ENCODE measurements at places on chromosomes 7 and 10.

GRCh38 chr7:41110186-41110585 is 592.7 kb downstream of the INHBA start:
- no peak for DNase-seq

GRCh38 chr7:138066954-138067394 is 9.3 kb upstream of the AKR1D1 start:
- DNase-seq, result no peak

DNA sequence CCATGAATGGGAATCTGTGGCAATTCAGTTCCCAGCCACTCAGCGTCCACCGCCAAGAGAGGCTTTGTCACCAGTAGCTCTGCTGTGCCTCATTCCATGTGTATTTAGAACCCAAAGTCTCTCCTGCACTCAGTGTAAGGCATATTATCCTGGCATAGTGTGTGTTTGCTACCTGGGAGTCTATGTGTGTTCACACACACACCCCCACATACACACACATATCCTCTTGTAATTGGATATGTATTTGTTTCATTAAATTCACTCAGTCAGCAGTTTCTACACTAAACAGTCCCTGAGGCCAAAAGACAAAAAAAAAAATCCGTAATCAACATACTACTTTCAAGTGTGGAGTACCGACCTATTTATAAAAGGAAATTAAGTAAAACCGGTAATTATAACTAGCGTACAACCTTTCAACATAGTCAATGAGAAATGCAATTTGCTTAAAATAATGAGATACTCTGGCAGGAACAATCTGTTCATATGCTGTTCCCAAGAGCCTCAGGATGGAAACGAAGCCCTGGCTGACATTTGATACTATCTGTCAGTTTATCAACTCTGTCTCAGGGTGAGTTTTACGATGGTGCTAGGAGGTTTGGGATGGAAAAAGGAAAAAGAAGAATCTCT is 425.8 kb upstream of the CELF2 start:
- no peak for DNase-seq

GRCh38 chr10:89992575-89992974 is 291.2 kb downstream of the KIF20B start:
- peak; percentile 31 for DNase-seq

GRCh38 chr10:49184642-49185111 is 3.5 kb downstream of the TMEM273 start:
- no peak for DNase-seq

- DNase-seq, result no peak
Measured at GRCh38 chr7:5517057-5517456, 93.4 kb upstream of the TNRC18 start.

DNA sequence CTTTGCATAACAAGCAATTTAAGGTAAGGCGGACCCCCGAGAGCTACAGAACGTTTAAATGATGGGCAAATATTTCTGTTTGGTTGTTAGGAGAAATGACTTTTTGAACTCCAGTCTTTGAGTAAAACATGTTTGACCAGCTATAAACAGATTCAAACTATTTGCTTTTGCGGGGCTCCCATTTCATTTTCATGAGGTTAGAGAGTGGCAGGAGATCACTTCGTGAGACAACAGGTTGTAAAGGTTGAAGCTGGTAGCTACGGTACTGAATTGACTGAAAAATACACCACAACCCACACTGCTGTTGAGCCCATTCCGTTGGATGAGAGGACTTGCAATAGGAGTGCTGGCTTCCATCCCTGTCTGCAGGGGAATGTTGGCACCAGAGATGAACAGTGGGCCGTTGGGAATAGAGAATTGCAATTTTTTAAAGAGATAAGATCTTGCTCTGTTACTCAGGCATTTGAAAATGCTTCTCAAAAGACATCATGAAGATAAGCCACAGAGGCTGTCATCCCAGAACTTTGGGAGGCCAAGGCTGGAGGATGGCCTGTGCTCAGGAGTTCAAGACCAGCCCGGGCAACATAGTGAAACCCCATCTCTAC is 65.7 kb upstream of the CARD11 start:
- DNase-seq, result no peak

GRCh38 chr10:60073397-60073780 is 167.0 kb upstream of the CCDC6 start:
- no peak for DNase-seq

DNA sequence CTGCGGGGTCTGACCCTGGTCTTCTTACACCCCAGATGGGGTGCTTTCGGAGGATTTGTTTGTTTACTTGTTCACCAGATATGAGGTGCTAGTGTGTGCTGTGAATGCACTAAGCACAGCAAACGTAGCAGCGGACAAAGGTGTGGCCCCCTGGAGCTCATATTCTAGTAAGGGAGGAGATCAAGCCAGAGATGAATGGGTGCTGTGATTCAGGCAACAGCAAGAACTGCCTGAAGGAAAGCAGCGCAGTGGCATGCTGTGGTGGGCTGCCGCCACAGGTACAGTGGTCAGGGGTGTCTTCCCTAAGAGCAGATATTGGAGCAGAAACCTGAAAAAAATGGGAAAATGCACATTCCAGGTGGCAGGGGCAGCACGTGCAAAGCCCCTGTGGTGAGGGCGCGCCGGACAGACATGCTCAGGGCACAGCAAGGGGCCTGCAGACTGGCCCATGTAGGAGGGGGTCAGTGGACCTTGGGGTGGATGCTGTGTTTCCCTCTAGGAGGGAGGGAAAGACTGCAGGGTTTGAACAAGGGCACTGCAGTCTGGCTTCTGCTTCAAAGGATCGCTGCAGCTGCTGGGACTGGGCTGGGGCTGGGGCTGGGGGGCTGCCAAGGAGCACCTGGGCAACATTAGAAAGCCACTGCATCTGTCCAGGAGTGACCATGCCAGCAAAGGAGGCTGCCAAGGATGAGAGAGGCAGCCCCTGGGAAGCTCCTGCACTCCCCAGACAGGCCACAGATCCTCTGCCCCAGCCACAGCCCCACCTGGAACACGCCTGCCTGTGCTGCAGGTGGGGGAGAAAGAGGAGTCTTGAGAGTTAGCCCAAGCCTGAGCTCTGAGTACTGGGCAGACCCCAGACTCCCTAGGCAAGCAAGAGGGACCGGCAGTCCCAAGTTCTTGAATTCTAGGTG is 927 bp upstream of the DEPP1 start:
- no peak for DNase-seq

- DNase-seq, result no peak
Measured at GRCh38 chr7:79653136-79653631, 199.7 kb upstream of the MAGI2 start.

DNA sequence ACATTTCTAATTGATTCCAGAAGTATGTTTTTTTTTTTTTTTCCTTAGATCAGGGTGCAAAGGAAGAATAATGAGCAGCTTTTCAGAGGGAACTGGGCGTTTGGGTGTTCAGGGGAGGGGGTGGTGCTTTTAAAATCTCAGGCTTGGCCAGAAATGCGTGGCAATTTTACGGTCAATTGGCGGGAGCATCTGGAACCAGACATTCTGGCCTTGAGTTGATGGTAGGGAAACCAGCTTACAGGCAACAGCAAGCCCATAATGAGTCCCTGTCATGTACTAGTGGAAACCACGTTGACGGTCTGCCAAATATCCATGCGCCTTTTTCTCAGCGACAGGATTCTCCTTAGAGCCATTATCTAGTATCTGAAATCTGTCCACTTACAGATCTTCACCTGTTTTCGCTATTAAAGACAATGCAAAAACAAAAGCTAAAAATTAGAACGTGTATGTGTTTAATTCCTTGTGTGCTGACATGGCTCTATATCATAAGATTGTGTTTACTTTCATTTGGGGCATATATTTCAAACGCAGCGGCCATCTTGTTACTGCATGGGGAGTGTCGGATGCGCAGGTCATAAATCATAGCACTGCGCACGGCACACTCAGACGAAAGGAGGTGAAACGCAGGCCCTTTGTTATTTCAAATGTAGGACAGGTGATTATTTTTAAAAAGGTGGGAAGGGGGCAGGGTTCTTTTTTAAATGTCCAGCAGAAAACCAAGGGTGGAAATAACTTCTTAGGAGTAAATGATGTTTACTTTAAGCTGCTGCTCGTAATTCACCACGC is 209.2 kb downstream of the AGMO start:
- DNase-seq, result no peak

DNA sequence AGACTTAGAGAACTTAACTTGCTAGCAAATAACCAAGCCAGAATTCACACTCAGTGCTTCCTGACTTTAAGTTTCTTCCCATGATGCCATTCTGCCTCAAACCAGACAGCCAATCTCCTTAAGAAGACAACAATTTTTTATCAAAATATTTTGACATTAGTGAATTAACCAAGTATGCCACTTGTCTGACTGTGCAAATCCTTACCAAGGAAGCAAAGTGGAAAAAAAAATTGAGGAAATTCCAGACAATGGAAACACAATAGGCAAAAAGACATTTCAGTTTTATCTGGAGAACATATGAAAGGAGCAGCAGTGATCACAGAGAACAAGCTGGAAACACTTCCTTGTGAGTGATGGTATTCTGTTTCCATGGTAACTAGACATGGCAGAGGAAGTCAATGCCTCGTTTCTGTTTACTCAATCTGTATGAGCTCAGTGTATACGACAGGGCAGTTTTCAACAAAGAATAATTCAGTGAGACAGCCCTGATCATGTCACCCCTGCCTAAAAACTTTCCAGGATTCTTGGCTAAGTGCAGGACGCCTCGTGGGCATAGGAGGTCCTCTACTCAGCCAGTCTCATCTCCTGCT is 114.2 kb downstream of the DYNC1I1 start:
- DNase-seq, result peak; percentile 49

DNA sequence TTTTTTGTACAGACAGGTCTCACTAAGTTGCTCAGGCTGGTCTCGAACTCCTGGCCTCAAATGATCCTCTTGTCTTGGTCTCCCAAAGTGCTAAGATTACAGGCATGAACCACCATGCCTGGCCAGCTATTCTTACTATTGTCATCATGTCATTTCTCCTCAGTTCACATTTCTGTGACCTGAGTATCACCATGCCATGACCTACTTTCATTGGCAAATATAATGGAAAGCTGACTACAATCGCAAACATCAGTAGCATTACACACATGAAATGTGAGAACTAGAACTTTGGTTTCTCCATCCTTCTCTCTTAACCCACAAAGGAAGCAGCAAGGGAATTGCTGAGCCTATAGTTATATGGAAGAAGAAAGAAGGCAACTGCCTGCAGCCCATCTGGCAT is 26.0 kb upstream of the WIPF3 start:
- DNase-seq, result no peak

GRCh38 chr7:94436018-94436604 is 41.4 kb downstream of the COL1A2 start:
- peak; percentile 46 for DNase-seq

DNA sequence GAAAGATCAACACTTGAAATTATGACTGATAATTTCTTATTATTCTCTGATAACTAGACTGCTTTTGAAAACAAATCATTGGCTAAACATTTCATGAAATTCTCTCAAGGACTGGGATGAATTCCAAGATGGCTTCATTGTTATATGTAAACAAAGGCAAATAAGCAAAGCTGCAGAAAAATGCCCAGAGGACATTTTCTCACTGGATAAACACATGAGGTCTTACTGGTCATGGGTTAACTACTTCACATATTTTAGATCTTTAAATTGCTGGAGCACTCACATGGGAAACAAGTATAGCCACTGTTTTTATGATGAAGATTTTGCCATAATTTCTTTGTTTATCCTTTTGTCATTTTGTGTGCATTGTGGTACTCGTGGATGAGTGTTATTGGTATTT is 239.1 kb downstream of the PHF14 start:
- no peak for DNase-seq

- DNase-seq, result peak; percentile 91
Measured at GRCh38 chr7:41869997-41870396, 167.1 kb upstream of the INHBA start.

DNA sequence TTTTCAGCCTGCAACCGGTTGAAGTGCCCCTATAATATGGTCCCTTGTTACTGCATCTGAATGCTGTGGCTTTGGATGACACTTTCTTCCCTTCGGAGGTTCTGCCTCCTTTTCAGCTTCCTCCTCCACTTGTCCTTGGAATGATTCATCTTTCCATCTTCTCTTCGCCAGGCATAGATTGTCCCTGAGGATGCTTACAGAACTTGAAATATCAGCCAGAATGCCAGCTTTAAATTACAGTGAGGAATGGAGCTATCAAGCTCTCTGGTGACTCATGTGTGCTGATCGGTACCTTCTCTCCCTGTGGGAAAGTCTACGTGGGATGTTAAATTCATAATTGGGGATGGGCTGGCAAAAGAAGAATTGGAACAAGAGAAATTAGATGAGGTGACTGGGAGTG is 45.9 kb upstream of the PDK4 start:
- DNase-seq, result no peak

- no peak for DNase-seq
Measured at GRCh38 chr7:153245809-153246208, 486.3 kb downstream of the ACTR3B start.

GRCh38 chr7:86904949-86905834 is 154.3 kb downstream of the ELAPOR2 start:
- peak; percentile 12 for DNase-seq

DNA sequence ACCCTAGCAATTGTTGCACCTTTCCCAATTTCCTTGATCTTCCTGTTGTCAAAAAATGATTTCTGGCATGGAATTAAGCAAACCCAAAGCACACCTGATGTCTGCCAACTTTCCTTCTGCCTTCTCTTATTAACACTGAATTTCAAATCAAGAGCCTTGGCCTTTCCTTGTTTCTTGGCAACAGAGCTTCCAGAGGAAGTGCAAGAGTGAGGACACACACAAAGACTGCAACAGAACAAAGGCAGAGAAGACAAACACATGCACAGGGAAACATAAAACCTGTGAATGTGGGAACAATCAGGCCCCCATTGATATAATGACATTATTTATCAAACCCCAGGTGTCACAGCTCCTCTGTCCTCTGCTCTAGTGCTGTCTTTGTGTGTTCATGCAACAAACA is 73.0 kb upstream of the IL6 start:
- DNase-seq, result no peak

GRCh38 chr7:98202367-98203195 is 8.7 kb upstream of the BHLHA15 start:
- peak; percentile 27 for DNase-seq

GRCh38 chr10:103853428-103854264 is 1.7 kb downstream of the SH3PXD2A start:
- no peak for DNase-seq

DNA sequence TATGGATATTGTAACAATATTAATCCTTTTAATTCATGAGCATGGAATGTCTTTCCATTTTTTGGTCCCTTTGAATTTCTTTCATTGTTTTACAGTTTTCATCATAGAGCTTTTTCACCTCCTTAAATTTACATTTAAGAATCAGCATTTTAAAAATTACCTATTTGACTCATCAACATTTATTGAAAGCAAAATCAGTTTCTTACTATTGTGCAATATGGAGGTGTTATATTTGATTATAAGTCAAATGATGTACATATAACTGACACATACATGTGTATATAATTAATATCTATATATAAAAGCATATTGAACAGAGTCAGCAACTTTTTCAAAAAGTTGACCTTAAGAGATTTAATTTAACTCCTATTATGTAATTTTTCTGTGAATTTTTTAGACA is 52.2 kb downstream of the SHOC2 start:
- no peak for DNase-seq

- no peak for DNase-seq
Measured at GRCh38 chr7:69946901-69947300, 348.6 kb downstream of the AUTS2 start.

- DNase-seq, result no peak
Measured at GRCh38 chr10:34816085-34816496, 995 bp upstream of the PARD3 start.

GRCh38 chr7:407721-408539 is 111.7 kb downstream of the PDGFA start:
- DNase-seq, result no peak

Data from inflammatory macrophage treated with lipopolysaccharide for 4 hours (primary cell).